Activated CD4-positive, alpha-beta memory T cell treated with anti-CD3 and anti-CD28 coated beads, Interleukin-2, amount 10 ng/mL, durations not matched to agents 7 days and 5 days (primary cell): ENCODE measurements at places on chromosomes 12 and 14. TPM values are rescaled to one million over a fixed set of nuclear protein-coding genes. Genes with fewer than 3 reads are reported as not detected.

- DNase-seq, result no peak
These were observed 155.1 kb downstream of the BTG1 start for GRCh38 chr12:91990525-91990924.

DNA sequence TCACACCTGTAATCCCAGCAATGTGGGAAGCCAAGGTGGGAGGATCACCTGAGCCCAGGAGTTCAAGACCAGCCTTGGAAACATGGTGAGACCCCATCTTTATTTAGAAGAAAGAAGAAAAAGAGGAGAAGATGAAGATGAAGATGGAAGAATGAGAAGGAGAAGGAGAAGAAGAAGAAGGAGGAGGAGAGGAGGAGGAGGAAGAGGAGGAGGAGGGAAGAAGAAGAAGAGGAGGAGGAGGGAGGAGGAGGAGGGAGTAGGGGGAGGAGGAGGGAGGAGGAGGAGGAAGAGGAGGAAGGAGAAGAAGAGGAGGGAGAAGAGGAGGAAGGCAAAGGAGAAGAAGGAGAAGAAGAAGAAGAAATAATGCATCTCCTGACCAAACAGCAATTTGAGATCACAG lies 9.0 kb upstream of the KRT1 start:
- no peak for DNase-seq

DNA sequence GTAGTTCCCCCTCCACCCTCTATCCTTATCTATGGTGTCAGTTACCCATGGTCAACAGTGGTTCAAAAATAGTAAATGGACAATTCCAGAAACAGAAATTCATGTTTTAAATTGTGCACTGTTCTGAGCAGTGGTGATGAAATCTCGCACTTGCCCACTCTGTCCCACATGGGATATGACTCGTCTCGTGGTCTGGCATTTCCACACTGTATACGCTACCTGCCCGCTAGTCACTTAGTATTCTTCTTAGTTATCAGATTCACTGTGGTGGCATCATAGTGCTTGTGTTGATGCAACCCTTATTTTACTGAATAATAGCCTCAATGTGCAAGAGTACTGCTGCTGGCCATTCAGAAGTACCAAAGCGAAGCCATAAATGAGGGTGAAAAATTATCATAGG lies 507.0 kb downstream of the SNAPC1 start:
- DNase-seq, result no peak

- DNase-seq, result no peak
These were observed 587.1 kb upstream of the ATXN7L3B start for GRCh38 chr12:73950507-73950906.

DNA sequence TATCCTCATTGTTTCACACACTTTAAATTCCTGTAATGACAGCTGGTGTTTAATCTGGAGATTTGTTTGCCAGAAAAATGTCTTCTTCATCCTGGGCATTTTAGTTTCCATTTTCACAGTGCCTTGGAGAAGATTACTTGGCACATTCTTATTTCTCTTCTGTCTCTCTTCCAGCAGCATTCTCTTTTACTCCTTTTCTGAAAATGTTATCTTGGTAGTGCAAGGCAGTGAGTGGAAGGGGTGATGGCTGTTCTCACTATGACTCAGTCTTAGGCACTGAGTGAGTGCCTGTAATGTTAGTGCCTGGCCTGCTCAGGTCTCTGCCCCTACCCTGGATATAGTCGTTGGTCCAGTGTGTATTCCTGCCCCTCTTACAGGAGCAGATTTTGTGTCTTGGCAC lies 13.1 kb downstream of the CLECL1 start:
- DNase-seq, result no peak

DNA sequence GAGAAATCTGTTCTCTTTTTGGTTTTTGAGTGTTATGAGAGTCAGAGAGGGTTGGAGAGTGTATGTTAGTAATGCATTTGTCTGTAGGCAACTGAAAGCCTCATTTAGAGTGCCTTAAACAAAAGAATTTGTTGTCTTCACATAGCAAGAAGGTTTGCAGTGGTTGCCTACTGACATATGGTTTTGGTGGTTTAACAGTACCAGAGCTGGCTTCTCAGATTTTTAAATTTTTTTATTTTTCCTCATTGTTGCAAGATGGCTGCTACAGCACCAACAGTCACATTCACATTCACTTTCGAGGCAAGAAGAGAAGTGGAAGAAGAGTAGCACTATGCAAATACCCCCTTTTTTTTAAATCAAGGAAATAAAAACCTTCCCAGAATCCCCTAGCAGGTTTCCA lies 106.5 kb downstream of the ADCK1 start:
- no peak for DNase-seq

DNA sequence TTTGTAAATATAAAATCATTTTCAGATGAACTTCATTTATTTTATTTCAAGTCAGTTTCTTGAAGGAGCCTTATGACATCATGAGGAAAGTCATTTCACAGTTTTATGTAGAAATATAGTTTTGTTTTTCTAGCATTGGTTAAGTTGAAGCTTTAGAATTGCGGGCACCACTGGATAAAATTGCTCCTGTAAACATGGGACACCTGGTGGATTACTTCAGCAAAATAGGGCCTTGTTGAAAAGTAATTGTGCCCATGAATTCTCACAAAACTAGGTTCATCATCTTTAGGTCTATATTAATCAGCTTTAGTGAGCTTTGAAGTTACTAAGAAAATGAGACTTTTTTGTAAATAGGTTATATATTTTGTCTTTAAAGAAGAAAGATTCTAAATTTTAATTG lies 25.3 kb downstream of the CNTN1 start:
- no peak for DNase-seq

DNA sequence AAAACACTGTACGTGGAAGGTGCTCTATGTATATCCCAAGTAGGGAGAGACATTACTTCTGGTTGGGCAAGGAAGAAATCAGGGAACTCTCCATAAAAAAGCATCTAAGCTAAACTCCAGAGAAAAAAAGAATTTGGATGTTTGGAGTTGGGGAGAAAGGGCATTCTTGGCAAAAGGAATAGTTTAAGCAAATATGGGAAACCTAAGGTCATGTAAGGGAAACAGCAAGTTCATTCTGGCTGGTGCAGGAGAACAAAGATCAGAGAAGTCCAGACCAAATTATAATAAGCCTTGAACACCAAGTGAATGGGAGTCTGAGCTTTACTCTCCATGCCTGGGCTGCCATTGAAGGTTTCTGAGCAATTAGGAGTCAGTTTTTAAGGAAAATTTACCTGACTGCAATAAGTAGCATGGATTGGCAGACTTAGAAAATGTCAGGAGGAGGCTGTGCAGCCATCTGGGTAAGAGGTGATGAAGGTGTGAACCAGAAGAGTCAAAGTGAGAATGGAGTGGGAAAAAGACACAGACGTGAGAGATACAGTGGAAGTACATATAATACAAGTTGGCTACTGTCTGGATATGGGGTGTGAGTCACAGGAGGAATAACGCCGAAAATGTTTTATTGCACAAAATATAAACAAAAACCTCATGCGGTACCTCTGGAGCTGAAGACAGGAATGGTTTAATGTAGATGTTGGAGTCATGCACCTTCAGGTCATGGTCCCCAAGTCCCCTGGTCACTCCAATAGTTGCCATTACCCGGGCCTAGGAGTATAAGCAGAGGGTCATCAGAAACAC lies 222.6 kb downstream of the MON2 start:
- DNase-seq, result no peak

GRCh38 chr12:96438330-96438729 lies 38.1 kb upstream of the CDK17 start:
- no peak for DNase-seq

DNA sequence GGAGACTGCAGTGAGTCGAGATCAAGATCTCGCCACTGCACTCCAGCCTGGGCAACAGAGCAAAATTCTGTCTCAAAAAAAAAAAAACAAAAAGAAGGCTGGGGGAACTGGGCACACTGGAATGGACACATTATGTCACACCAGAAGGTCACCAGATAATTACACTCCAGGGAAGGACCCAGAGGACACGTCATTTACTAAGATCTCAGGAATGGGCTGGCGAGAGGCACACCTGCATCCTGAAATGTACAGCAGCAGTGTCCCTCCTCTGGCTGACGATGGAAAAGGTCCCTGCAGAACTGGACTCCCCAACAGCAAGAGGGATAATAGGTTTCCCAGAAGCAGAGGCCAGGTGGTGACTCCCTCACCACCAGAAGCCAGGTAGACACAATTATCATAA lies 243.5 kb downstream of the BCL11B start:
- DNase-seq, result no peak

DNA sequence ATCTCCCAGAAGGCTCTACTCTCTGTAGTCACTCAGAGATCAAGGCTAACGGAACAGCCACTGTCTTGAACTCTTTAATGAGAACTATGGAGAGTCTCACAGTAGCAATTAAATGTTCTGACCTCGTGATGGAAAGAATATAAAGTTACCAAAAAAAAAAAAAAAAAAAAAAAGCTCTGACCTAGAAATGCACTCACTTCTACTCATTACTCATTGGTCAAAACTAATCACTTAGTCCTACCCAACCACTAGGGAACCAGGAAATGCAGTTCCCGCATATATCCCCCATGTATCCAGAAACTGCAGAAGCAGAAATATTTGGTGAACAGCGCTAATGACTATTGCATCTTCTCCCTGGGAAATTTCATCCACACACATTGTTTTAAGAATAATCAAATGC lies 29.5 kb upstream of the C12orf76 start:
- no peak for DNase-seq

- no peak for DNase-seq
These were observed 806.0 kb upstream of the ATXN7L3B start for GRCh38 chr12:73731658-73732057.

GRCh38 chr14:26996246-26996645 lies 398.4 kb upstream of the NOVA1 start:
- DNase-seq, result no peak

DNA sequence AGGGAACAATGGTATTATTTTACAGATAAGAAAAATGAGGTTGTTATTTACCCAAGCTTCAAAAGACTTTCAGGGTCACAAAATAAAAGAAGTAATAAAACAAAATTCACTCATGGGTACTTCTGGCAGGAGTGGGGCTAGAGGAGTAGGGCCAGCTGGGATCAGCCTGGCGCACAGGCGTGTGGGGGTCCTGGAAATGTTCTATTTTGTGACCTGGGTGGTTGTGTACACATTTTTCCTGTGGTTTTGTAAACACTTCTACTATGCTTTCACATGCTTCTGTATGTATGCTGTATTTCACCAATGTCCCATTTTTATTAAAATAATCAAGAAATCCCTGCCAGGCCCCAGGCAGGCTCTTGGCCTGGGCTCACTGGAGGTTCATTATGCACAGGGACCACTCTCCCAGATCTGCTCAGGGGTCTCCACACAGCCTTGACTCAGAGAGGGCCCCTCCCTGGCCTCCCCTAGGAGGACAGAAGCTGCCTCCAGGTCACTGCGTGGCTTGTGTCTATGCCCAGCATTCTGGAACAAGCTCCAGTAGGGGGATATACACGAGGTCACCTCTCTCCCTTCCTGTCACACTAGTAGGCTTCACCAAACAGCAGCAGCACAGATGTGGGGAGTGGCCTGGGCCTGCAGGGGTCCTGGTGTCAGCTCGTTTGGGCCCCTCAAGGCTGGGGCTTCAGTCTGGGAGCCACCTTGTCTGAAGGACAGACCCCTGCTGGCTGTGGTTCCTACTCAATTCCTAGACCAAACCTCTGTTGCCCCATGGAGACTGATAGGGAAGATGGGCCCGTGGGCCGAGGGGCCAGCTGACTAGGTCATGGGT lies 37.8 kb downstream of the ANAPC7 start:
- DNase-seq, result no peak

- DNase-seq, result no peak
These were observed 274.0 kb downstream of the DPF3 start for GRCh38 chr14:72619881-72620280.

Gene CISTR
- total RNA-seq, result not detected

Gene CMKLR1
- not detected for total RNA-seq

Gene HOXC6
- total RNA-seq, result not detected

Gene PIK3C2G
- not detected for total RNA-seq

Gene PALS1
- total RNA-seq, result 6.5 TPM

Gene FAM90A1
- total RNA-seq, result 0.20 TPM

Gene WNT1
- total RNA-seq, result 0.33 TPM

Gene SPTSSA
- 14.0 TPM for total RNA-seq

Gene RNF212B
- not detected for total RNA-seq
